Stimulated activated naive CD4-positive, alpha-beta T cell treated with Interleukin-2 at 50 U/mL for 16 hours (primary cell): ENCODE measurements at places on chromosomes 3 and 15.

GRCh38 chr15:86743283-86743903 is 663.7 kb downstream of the AGBL1 start:
- DNase-seq = peak; percentile 37

DNA sequence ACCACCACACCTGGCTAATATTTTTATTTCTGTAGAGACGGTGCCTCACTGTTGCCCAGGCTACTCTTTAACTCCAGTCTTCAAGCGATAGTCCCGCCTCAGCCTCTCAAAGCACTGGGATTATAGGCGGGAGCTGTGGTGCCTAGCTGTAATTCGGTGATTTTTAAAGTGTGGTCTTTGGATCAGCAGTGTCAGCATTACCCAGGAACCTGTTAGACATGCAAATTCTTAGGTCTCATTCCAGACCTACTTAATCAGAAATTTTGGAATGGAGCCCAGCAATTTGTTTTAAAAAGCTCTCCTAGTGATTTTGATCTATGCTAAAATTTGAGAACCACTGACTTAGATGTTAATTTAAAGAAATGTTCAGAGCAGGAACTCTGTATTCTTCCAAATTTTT is 51.9 kb downstream of the GOLM2 start:
- no peak for DNase-seq

GRCh38 chr3:22729981-22730380 is 473.1 kb upstream of the UBE2E2 start:
- no peak for DNase-seq

DNA sequence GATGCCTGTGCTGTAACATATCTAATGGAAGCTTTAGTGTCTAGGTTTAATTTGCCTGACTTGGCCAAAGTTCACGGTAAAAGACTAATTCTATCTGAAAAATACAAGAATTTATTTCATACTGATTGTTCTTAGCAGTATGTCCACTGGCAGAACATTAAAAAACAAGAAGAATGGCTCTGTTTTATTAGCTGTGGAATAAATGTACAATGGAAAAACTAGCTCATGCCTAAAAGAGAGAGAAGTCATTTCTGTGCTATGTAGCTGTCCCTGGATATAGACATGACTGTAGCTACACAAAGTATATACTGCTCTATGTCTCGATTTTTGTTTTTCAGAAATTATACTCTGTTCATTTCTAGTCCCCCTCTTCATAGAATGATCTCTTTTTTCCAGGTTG is 13.9 kb upstream of the VGLL3 start:
- DNase-seq = no peak

GRCh38 chr15:56248311-56248992 is 4.8 kb upstream of the RFX7 start:
- DNase-seq = no peak

GRCh38 chr15:88497109-88497765 is 29.7 kb downstream of the MRPS11 start:
- DNase-seq = no peak

DNA sequence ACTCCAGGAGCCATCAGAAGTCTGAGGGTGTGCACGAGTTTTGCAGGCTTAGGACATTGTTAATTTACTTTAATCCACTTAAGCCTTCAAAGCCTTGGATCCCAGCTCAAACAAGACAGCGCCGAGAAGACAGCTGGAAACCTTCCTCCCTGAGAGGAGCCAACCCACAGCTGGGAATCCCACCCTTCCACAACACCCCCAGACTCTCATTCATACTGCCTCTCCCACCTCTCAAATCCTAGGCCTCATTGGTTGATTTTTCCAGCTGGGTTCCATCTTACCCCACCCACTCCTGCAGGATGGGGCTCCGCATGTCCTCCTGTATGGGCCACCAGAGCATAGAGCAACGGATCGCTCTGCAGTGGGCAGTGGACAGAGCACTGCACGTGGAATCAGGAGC is 80.4 kb downstream of the SEMA5B start:
- DNase-seq = no peak

- DNase-seq = peak; percentile 10
Observed at GRCh38 chr3:7917443-7918151, 584.0 kb upstream of the LMCD1 start.

DNA sequence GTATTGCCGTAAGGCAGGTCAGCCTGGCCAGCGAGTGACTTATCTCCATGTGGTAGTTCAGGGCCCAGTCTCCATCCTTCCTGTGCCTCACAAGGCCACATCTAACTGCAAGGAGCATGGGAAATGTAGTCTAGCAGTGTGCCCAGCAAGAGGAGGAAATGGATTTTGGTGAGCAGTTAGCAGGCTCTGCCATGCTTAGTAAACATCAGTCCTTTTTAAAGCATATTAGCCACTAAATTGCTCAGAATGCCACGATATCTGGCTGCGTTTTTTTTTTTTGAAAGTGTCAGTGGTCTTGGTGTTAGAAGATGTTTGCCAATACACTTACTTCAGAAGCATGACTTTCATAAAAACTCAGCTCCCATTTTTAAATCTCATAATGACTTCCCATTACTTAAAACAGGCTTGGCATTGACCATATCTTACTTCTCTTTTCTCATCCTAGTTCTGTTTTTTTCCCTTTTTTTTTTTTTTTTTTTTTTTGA is 470.2 kb upstream of the TPRG1 start:
- DNase-seq = no peak

GRCh38 chr15:70584441-70584837 is 178.9 kb downstream of the UACA start:
- no peak for DNase-seq
